C1 segment of cervical spinal cord (tissue), 14 donors: ENCODE measurements at places on chromosomes 1 and 21.

DNA sequence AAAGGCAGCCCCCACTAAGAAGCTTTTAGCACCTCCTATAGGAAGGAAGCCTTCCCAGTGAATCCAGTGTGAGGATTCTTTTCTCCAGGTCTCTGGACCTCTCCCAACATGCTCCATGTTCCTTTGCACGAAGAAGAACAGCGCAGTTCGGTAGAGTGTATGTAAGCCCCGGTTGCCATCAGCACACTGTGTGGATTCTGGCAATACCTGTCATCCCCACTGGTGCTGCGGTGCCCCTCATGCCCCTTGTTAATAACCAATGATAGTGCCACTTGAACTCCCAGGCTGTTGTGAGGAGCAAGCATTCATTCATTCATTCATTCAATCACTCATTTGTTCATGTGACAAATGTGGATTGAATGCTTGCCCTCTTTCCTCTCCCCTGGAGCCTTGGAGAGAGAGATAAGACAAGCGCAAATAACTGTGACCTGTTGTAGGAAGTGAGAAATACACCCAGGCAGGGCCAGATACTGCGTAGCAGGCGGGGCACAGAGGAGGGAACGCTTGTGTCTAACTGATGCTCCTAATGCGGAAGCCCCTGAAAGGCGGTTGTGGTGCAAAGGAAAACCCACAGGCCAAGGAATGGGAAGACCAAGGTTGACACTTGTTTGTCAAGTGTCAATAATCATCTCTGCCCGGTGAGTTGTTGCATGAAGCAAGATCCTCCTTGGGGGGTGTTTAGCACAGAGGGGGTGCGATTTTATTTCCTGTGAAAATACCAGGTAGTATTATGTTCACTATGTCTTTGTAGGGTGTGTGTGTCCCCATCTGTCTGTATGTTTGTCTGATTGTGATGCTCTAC, 9.8 kb downstream of the LGR6 start:
- DNase-seq, result no peak

GRCh38 chr1:161773791-161774190, 7.7 kb downstream of the ATF6 start:
- DNase-seq, result no peak

GRCh38 chr1:47647327-47647845, 209.5 kb downstream of the FOXD2 start:
- no peak for DNase-seq

- no peak for DNase-seq
Measured at GRCh38 chr1:153539395-153540093, 1.2 kb downstream of the S100A5 start.

DNA sequence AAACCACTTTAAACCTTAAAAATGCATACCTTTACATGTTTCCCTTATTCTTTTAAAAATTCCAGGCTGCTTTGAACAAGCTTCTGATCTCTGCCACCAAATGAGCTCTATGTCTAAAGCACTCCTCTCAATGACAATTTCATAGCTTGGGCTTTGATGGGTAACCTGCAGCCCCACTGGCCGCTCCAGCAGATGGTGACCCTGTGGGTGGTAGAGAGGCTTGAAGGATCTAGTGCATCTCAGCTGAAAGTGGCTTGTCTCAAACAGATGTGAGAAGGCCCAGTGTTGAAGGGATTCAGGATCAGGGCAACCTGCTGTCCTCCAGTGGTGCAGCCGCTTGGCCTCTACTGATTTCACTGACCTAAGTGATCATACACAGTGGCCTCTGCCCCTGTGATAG, 84.7 kb upstream of the IRF2BP2 start:
- DNase-seq, result no peak

DNA sequence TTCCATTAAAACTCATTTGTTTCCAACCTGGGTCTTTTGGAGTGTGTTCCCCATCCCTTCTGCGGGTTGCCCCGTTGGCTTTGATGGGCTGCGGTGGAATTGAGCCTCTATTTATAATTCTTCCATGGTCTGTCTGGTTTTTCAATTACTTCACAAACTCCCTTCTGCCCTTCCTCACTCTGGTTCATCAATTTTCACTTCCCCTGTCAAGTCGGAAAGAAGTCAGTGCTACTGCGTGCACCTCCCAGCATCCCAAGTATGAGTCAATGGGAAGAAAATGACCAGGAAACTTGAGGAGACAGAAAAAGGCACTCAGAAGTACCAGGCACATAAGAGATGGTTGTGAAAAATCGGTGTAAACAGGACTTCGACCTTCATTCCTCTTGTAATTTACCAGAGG, 126.2 kb downstream of the KAZN start:
- no peak for DNase-seq

DNA sequence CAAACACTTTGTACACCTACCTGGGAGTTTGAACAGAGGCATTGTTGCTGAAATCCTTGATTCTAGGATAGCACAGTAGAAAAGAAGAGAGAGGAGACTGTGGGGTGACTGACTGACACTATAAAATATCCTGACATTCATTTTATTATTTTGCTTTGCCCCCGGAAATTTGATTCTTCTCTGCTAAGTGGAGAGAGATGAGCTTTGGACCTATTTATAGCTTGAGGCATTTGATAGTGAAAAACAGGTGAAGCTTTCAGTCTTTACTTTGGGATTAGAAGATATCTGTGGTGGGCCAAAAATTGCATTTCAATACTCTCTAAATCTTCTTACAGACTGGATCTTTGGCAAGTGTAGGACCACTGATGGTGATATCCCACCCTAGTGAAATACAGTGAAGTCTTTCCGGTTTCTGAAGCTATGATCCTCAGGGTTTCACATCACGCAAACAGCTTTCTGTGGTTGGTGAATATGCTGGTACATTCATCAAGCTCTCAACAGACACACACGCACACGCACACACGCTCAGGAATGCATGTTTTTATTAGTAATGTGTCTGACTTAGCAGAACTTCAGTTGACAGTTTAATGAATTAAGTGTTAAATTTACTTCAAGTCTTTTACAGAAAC, at the start of gene AMPD1:
Gene AMPD1 (minus strand): TSS at position 117 of the 629 bp plus-strand sequence. CDS start 75 bp downstream, at position 42.
- DNase-seq, result no peak

- no peak for DNase-seq
Measured at GRCh38 chr1:212293579-212293978, 8.4 kb downstream of the PPP2R5A start.
